ENCODE measurements at places on chromosomes 6 and 20.

- DNase-seq, result no peak
Observed at GRCh38 chr6:38114976-38115625, 295.6 kb downstream of the ZFAND3 start.

GRCh38 chr6:32818867-32819266, 2.1 kb upstream of the HLA-DOB start:
- DNase-seq, result no peak

DNA sequence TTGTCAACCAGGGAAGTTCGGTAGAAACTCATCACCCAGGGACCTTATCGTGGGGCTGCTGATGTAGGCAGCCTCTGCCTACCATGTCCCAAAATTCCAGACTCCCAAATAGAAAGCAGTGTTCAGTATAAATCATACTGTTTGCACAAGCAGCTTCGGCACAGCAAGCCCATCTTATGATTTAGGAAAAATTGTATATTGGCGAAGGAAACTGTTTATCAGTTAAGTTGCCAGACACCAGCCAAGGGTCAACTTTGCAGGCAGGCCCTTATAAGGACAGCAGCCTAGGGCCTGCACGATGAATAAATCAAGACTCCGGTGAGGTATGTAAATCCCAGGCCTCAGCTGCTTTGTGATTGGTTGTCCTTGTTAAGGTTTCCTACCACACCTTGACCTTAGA, 36.8 kb downstream of the GFOD1 start:
- DNase-seq, result no peak

DNA sequence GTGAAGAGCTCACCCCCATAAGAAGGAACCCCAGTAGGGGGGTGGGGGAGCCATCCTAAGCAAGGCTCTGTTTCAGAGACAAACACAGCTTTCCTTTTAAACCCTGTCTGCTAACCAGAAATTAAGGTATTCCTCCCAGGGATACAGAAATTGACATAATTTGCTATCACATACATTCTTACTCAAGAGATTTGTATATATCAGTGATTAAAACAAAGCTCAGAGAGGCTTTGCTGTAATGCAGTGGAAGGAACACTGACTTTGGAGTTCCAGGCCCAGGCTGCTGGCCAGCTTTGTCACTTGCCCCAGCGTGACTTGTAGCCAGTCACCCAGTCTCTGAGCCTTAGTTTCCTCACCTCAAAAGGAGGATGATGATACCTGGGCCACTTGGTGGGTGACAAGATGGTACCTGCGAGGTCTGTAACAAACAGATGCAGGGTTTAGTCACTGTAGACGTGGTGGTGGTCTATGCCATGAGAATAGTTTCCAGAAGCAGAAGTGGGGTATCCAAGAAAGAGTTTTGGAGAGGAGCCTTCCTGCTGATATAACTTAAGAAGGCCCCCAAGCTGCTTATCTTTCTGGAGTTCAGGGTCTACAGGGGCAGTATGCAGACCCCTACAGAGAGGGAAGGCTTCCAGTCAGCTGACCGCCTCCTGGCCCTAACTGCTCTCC, 3.2 kb upstream of the FOXF2 start:
- DNase-seq, result no peak

GRCh38 chr6:148175550-148176188, 167.0 kb upstream of the SASH1 start:
- no peak for DNase-seq

DNA sequence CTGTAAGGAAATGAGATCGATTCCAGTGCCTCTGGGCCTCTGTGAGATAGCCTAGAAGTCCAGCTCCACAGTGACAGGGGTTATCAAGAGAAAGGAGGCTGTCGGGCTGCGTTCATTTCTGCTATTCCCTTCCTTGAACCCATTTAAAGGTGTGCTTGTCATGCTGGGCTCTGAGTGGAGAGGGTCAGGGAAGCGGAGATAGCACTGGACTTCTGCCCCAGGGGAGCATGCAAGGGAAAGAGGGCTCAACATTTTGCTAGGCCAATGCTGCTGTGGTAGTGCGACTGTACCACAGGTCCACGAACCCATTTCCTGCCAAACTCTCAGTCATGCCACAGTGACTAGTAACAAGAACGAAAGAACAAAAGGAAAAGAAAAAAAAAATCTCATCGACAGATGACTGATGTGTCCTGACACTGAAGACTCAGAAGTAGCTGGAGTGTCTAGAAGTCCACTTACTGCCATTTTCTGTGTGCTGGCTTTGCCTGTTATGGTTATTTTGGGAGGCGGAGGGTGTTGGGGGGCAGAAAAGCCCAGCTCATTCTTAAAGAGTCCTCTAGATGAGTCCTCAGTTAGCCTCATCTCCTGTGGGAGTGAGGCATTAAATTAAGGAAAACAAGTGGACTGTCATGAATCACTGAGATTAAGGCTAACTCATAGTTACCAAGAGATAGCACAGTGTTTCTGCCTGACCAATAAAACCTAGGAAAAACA, 8.1 kb downstream of the NEDD9 start:
- no peak for DNase-seq

GRCh38 chr20:44642203-44643153, 9.0 kb downstream of the ADA start:
- no peak for DNase-seq

- no peak for DNase-seq
Observed at GRCh38 chr6:107784669-107785068, 39.4 kb downstream of the SCML4 start.

GRCh38 chr20:57959589-57959988, 249.8 kb upstream of the PMEPA1 start:
- DNase-seq, result no peak

- DNase-seq, result no peak
Observed at GRCh38 chr6:68973066-68973465, 338.0 kb downstream of the ADGRB3 start.

DNA sequence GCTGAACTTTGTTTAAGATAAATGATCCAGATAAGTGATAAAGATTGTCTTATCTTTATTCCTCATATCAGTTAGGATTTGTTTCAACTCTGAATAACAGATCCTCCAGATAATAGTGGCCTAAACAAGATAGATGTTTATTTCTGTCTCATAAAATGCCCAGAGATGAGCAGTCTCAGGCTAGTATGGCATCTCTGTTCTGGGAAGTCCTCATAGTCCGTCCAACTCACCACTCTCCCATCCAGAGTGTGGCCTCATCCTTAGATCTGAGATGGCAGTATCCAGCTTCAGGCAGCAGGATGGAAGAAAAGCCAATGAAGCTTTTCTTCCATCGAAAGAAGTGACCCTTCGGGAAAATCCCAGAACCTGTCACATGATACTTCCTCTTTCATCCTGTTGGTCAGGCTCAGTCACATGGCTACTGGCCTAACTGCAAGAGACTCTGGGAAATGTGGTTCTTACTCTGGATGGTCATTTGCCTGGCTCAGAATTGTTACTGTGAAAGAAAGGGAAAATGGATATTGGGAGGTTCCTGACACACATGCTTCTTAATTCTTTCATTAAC, 29.4 kb upstream of the TAGAP start:
- DNase-seq, result peak; percentile 64

DNA sequence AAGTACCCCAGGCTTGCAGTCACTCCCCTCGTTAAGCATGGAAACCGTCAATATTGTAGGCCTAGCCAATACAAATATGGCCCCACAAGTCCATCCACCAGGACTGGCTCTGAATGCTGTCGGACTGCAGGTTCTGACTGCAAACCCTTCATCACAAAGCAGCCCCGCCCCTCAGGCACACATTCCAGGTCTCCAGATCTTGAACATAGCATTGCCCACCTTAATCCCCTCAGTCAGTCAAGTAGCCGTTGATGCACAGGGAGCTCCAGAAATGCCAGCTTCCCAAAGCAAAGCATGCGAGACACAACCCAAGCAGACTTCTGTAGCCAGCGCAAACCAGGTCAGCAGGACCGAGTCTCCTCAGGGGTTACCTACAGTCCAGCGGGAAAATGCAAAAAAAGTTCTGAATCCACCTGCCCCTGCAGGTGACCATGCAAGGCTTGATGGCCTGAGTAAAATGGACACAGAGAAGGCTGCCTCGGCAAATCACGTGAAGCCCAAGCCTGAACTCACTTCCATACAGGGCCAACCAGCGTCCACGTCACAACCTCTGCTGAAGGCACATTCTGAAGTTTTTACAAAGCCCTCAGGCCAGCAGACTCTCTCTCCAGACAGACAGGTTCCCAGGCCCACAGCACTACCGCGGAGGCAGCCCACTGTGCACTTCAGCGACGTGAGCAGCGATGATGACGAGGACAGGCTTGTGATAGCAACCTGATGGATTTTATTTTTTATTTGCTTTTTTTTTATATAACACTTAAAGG, 126.2 kb upstream of the EDN1 start:
- DNase-seq, result no peak

- DNase-seq, result no peak
Observed at GRCh38 chr6:113397236-113397635, 459.9 kb upstream of the MARCKS start.

DNA sequence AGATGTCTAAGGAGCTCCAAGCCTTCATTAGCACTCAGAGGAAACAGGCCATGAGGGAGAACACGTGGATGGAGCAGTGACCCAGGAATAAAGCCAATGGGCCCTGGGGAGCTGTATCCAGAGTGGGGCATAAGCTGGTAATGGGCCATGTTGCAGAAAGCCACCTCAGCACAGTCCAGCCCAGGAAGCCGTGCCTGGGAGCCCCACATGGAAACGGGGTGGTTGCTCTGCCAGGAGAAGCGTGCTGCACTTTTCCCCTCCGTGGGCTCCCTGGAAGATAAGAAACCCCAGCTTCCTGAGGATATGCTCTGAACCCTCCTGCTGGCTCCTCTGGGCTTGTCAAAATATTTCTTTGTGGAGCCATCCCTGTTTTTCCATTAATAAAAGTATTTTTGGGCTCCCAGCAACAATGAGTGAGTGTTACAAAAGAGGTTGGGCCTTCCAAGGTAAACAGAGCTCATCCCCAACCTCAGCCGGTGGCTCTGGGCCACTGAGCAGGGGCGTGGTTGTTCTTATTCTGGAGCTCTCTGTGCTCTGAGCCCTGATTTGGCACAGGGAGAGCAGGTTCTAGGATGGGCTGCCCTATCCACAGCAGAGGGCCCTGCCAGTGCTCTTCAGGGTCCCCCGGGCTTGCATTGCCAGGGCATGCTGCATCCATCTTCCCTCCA, 31.2 kb upstream of the NFATC2 start:
- DNase-seq, result no peak

- no peak for DNase-seq
Observed at GRCh38 chr6:84150705-84151104, 76.7 kb downstream of the CEP162 start.

- DNase-seq, result no peak
Observed at GRCh38 chr6:144036064-144036834, 28.2 kb upstream of the PLAGL1 start.

- DNase-seq, result no peak
Observed at GRCh38 chr6:84674395-84674794, 90.0 kb downstream of the TBX18 start.

- no peak for DNase-seq
Observed at GRCh38 chr6:159982731-159983506, 14.0 kb downstream of the IGF2R start.

DNA sequence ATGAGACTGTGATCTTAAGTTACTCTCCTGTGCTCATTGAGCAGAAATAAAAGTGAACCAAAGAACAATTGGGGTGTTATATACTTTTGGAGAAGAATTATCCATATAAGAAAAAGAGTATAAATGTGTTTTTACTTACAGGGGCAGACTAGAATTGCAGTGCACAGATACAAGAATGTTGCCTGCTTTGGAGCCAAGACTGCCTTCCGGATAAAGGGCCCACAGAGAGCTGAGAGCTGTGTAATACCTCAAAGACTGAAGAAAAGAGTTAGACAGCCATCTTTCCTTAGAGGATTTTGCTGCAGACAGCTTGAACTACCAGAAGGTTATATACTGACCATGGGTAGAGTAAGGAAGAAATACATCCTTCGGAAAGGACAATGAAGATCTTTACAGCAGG, 1235.5 kb upstream of the CITED2 start:
- no peak for DNase-seq

DNA sequence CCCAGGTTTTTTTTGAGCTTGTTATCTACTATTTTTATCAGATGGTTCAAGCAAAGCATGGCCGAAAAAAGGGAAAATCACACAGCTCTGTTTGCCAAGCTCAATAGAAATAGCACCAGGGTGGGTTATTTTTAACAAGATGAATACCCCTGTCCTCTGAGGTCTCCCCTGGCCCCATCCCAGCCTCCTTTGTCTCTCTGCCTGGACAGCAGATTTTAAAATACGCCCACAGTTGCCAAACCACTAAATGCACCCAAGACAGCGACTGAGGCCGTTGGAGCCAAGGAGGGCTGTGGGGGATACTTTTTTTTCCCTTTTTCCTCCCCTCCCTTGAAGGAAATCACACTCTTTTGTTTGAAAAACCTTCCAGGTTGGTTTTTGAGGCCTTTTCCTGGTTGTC, 106.6 kb downstream of the VEGFA start:
- DNase-seq, result no peak

- no peak for DNase-seq
Observed at GRCh38 chr6:29593199-29593855, 8.4 kb downstream of the OR2H2 start.

- no peak for DNase-seq
Observed at GRCh38 chr6:157841211-157841840, 18.3 kb downstream of the SNX9 start.

GRCh38 chr6:108875161-108875555, 26.9 kb downstream of the ARMC2 start:
- no peak for DNase-seq

DNA sequence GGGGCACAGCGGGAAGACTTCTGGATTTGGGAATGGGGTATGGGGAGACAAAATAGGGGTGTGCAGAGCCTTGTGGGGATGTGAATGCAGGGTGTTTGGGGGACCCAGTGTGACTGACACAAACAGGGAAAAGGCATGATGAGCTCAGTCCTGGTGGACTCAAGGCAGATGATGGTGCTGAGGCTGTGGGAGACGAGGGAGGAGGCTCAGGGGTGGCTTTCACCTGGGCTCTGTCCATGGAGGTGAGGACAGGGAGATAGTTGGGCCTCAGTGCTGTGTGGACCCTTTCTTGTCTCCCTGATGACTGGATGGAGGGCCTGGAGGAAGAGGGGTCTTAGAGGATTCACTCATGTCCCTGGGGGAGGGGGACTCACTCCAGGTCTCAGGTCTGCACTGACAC, 26.2 kb upstream of the MICB start:
- no peak for DNase-seq

GRCh38 chr6:40349123-40349900, 237.9 kb downstream of the LRFN2 start:
- no peak for DNase-seq

- no peak for DNase-seq
Observed at GRCh38 chr6:150880336-150880735, 14.8 kb downstream of the MTHFD1L start.

- DNase-seq, result no peak
Observed at GRCh38 chr6:35532126-35532525, 19.4 kb upstream of the TULP1 start.

DNA sequence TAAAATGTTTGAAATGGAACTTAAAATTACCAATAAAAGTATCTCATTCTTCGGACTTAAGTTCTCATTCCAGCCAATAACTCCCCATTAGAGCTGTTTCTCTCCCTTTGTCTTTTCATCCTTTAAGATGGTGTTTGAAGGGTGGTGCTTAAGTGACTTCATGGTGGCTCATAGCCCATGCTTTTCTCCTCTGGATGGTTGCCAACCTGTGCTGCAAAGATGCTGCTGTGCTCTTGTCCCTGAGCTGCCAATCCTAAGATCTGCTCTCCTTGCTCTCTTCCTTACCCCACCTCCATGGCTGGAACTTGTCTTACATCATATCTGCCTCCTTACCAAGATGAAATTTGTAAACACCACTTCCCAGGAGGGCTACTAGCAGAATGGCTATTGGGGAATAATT, 31.6 kb upstream of the PNRC1 start:
- no peak for DNase-seq

- DNase-seq, result no peak
Observed at GRCh38 chr20:699811-700338, 24.3 kb upstream of the SCRT2 start.

GRCh38 chr6:55014321-55015088, 159.8 kb upstream of the HCRTR2 start:
- DNase-seq, result no peak
